Activated CD4-positive, alpha-beta T cell treated with anti-CD3 and anti-CD28 coated beads, Interleukin-2, amount 50 U/mL, for 1 hour (primary cell): ENCODE measurements at places on chromosomes 11 and 22.

DNA sequence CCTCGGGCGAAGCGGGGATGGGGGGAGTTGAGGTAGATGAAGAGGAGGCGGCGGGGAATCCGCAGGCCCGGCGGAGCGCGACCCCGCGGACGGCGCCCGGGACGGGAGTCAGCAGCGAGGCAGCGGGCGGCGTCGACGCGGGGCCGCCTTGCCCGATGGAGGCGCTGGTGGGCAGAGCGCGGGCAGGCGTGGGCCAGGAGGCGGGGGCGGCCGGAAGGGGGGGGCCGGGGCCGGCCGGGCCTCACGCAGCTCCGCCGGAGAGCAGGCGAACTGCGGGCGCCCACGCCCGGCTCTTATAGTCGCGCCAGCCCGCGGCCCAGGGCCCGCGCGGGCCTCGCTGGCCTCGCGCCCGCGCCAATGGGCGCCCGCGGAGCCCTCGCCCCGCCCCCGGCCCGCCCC is at the start of gene IGF2:
TSS of gene IGF2 (minus strand) at position 267 of the 399 bp plus-strand sequence. CDS start 3,866 bp downstream, outside the sequence.
- no peak for DNase-seq

GRCh38 chr11:88552379-88553062 is 215.0 kb upstream of the CTSC start:
- peak; percentile 19 for DNase-seq

GRCh38 chr11:10572533-10572932 is 4.1 kb upstream of the LYVE1 start:
- DNase-seq: no peak

DNA sequence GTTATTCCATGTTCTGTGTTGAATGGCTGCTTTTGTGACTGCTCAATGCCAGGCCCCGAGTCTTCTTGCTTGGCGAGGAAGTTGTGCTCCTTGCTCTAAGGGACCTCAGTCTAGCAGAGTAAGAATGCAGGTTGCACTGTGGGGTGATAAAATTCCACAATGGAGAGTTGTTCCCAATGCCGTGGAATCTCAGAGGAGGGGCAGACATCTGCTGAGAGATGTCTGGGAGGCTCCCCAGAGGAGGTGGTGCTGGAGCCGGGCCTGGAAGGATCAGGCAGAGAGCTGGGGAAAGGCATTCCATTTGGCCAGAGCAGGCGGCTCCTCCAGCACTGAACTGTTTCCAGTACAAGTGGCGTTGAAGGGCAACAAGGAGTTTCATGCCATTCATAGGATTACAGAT is 55.2 kb downstream of the ST3GAL4 start:
- no peak for DNase-seq

DNA sequence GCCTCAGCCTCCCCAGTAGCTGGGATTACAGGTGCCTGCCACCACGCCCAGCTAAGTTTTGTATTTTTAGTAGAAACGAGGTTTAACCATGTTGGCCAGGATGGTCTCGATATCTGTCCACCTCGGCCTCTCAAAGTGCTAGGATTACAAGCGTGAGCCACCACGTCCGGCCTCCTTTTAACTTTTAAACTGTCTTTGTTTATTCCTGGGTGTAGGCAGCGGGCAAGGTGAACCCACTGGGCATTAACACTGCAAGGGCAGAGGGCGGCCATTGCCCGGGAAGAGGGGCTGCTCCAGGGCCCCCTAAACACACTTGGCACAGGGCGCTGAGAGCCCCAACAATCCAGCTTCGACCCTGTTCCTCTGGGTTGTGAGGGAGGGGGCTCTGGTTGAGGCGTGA is 693.6 kb downstream of the BRD1 start:
- no peak for DNase-seq

GRCh38 chr11:47891886-47892285 is 43.7 kb upstream of the NUP160 start:
- no peak for DNase-seq

DNA sequence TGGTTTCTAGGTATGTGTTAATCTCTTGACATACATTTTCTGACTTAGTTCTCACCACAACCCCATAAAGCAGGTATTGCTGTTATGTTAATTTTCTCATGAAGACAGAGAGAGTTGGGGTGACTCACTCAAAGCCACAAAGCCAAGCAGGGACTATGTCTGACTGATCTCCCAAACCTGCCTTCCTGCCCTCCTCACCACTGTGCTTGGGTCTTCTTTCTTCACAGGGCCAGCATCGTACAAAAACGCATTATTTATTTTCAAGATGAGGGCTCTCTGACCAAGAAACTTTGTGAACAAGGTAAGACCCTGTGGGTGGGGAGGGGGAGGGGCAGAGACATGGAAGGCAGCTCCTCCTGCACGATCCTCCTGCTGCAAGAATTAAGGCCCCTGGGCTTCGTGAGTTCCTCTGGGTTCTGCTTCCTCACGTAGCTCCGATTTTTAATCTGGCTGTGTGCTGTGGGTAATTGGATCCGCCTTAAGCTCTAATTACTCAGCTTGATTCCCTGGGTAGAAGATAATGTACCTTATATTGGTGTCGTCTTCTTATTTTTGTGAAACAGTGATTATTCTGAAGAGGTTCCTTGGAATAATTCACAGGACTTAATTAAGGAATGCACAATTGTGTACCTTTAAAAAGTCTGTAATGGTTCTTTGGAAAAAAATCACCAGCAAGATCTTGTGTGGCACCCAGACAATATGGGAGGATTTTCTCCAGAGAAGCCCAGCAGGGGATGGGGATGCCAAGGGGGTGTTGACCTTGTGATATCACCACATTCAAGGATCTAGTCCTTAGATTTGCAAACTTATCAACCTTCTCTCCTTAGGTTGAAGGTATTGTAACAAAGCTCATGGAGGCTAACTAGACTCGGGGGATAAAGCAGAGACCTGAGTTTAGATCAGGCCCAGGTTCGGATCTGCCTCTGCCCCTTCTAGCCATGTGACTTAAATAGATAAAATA is 112.9 kb downstream of the SPON1 start:
- DNase-seq: peak; percentile 50

DNA sequence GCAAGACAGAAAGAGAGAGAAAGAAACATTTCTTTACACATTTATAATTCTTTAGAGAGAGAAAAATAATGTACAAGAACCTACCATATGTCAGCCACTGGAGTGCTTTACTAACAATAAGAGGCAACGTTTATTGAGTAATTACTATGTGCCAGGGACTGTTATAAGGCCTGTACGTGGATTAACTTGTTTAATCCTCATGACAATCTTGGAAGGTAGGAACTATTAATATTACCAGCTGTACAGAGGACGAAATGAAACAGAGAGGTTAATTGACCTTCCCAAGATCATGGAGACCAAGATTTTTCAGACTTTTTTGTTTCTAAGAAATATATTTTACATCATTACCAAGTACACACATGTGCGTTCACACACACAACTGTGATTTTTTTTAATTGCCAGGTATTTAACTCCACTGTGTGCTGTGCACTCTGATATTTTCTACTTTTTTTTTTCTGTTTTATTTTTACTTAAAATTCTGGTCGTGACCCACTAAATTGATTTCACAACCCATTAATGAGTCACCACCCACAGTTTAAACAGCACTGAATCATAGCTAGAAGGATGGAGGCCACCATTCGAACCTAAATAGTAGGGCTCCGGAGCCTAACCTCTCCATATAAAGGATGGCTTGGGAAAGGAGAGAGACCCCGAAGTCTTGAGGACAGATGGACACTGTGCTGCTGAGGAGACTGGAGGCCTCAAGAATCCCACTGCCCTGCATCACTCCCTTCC is 21.4 kb downstream of the CREB3L1 start:
- DNase-seq: no peak

DNA sequence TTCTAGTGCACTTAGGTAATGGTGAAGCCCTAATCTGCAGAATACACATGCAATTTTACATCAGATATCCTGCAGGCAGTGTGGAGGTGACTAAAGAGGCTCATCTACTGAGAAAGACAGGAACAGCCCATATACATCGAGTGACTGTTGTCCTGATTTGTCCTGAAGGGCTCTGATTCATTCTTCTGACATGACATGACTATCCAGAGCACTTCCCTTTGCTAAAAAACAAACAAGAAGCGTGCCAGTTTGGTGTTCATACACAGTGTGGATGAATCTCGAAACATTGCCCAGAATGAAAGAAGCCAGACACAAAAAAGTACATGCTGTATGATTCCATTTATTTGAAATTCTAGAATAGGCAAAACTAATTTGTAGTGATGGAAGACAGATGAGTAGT is 48.0 kb upstream of the AMPD3 start:
- DNase-seq: no peak

- no peak for DNase-seq
Measured at GRCh38 chr11:11477695-11478420, 124.8 kb upstream of the CSNK2A3 start.

DNA sequence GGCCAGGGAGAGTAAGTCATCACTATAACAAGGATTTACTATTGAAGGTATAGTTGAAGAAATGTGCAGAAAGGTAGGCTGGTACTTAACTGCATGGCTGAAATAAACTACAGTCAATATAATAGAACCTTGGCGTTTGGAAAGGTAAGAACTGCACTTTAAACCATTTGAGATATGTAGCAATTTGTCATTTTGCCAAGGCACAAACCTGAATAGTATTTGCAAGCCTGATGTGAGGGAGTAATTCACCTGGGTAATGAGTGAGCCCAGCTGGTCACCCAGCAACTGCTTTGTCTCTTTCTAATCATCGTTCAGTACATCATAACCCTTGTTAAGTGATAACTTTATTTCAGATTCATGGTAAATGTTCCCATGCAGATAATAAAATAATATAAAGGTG is 62.3 kb upstream of the SCUBE2 start:
- DNase-seq: no peak

GRCh38 chr22:42236848-42237247 is 33.6 kb downstream of the TCF20 start:
- DNase-seq: no peak

DNA sequence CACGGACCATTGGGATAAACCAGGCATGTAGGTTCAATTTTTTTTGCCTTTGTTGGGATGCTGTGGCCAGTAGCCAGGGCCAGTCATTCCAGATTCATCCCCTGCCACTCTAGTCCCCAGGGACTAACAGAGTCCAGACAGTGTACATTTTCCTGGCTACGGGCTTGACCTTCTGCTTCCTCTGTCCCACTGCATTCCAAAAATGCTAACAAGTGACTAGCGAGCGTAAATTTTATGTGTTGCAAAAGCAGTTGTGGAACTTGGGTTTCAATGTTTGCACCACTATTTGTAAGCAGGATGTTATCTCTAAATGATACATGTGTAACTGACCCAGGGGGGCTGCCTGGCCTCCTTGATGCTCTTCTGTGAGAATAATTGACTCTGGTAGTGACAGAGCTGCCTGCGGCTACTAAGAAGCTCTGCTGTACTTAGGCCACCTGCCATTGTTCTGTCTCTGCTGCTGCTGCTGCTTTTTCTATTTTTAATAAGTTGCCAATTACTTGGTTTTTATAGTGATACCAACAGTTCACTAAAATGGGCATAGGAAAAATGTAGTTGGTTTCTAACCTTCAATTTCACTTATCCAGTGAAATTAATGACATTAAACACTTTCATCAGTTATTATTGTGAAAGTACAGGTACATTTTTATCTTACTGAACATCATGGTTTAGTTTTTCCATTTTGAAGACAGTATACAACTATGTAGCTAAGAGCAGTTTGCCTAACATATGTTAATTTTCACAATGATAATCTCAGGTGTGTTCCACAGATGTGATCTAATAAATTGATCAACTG is 26.8 kb downstream of the TNRC6B start:
- no peak for DNase-seq

- DNase-seq: no peak
Measured at GRCh38 chr11:44528581-44528980, 36.9 kb upstream of the CD82 start.

DNA sequence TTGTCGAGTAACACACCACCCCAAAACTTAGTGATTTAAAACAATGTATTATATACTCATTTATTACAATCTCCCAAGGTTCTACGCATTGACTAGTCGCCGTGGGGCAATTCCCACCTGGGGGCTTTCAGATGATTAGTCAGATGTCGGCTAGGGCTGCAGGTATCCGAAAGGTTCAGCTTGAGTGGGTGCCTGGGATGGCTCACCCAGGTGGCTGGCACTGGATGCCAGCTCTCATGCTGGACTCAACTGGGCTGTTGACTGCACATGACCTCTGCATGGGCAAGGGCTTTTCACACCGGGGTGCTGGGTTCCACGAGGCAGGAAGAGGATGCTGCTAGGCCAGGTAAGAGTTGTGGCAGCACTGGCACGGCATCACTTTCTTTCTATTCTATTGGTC is 21.9 kb upstream of the MICAL2 start:
- DNase-seq: no peak

DNA sequence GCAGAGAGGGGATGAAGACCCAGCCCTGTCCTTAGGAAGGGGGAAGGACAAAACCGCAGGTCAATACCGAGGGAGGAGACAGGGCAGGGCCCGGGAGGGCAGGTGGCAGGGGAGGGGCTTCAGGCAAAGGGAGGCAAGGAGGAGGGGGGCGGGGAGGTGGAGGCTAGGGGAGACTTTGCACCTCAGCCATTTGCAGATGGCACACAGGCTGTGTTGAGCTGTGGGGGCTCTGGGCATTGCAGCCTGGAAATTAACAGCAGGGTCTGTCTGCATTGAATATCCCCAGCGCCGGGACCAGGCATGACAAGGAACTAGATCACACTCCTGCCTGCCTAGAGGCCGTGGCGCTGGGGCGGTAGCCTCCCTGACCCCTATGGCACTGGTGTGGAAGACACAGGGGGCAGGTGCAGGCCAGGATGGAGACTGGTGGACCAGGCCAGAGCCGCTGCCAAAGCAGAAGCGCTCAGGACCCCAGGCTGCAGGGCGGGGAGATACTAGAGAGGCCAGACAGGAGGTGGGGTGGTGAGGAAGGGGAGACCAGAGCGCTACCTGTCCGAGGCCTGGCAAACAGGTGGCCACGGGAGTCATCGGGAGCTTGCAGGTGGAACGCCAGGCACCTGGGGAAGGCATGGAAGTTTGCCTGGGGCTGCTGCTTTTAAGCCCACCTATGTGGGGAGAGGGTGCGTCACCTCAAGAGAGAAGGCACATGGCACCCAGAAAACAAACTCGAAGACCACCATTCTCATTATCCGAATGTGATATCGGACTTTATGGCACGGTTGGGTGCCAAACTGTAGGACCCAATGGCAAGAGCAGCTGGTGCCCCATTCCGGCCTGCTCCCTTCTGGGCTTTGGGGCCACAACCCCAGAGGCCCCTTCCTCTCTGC is 11.5 kb downstream of the CBX6 start:
- no peak for DNase-seq

DNA sequence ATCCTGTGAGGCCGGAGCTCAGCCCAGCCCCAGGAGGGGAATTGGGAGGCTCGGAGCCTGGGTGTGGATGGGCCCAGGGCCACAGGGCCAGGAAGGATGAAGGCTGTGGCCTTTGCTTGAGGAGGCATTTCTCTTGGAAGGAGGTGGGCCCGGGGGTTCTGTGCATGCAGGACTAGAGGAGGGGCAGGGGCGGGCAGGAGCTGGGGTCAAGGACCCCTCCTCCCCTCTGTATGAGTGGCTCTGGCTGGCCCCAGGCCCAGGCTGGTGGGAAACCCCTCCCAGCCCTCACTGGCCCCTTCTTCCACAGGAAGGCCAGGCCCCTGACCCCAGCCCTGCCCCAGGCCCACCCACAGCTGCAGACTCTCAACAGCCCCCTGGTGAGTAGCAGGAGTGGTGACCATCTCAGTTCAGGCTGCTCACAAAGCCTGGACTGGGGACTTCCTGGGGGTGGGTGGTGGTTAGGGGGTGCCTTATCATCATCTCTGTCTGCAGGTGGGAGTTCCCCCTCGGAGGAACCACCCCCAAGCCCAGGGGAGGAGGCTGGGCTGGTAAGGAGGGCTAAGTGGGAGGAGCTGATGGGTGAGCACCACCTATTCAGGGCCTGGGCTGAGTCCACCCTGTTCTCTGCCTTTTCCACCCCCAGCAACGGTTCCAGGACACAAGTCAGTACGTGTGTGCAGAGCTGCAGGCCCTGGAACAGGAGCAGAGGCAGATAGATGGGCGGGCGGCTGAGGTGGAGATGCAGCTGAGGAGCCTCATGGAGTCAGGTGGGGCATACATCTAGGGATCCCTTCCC is 6.0 kb downstream of the KCNK7 start:
- no peak for DNase-seq
